ENCODE measurements at places on chromosomes 11 and 22.
A peak's percentile ranks its signal among the peaks of the same experiment; 100 is the strongest.

DNA sequence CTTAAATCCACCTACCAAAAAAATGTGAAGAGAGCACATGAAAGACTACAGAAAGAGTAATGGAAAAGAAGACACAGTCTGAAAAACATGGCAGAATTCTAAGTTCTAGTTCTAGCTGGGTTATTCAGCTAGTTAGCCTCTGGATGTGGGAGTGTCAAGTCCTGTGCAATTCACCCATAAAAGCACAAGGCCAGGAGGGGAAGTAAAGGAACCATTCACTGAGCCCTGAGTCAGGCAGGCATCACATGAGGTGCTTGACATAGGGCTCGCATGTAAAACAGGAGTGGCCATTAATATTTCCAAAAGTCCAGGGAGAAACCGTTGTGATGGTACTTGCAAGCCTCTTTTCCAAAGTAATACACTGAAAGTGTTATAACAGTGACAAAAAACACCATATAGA, 103.7 kb downstream of the GAB2 start:
- DNase-seq: no peak

DNA sequence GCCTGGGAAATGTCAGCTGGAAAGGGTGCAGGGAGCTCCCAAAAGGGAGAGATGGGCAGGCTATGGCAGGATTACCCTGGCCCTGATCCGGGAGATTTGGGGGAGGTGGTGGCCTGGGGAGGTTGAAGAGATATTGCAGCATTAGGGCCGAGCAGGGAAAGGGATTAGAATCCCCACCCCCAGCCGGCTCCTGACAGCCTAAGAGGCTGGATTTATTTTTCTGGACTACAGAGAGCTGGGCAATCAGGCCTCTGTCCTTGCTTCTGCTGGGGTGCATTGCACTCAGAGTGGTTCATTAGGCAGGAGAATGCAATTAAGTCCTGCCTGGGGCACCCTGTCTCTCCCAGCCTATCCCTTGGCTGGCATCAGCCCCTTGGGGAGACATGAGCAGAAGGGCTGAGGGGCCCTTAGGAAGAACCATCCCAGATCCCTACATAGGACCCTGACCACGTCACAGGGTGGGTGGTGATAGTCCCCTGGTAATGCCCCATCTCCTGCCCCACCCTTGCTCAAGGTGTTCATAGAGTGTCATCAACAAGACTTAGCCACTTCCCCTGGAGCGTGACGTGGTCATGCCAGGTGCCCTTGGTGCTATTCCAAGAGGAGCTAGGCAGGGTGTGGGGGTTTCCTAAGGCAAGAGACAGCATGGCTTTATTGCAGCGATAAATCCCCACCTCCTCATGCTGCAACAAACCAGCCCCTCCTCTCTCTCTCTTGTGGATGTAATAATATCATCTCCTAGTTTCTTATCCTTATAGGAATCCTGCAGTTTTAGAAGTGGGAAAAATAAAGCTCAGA, 38.4 kb upstream of the KLHL35 start:
- DNase-seq: no peak

GRCh38 chr11:70745941-70746340, 347.6 kb downstream of the CTTN start:
- no peak for DNase-seq

- DNase-seq: no peak
Observed at GRCh38 chr22:17162731-17163130, 3.7 kb upstream of the HDHD5 start.

GRCh38 chr11:11387622-11388305, 34.7 kb upstream of the CSNK2A3 start:
- DNase-seq: no peak

DNA sequence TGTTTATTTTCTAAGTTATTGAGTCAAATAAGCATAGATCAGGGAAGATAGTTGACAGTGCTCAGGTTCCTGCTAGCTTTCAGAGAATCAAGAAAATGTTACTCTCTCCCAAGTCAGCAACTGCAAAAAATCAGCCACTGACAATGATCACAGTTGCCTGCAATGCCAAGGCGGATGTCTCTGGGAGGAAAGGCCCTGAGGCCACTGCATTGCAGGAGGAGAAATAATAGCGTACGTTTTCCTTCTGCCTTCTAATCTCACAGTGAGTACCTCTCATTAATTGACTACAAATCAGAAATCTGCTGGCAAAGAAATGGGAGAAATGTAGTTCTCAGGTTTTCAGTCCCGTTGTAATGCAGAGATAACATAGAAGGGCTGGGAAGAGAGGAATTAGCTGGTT, 54.0 kb upstream of the SPON1 start:
- no peak for DNase-seq

DNA sequence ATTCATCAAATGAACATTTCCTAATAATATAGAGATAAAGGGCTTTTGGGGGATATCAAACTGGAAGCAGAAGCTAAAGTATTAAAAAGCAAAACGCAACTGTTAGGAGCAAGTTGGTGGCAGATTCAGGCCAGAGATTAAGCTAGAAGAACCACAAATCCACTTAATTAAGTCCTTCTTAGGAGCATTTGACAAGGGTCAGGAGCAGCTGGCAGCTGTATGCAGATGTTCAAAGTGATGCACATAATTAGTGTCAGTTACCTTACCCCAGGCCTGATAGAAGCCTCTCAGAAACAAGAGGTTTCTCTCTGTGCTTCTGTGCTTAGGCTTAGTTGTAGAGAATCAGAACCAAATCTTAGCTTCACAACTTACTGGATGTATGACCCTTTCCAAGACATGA, 546.5 kb upstream of the ANO5 start:
- DNase-seq: no peak

DNA sequence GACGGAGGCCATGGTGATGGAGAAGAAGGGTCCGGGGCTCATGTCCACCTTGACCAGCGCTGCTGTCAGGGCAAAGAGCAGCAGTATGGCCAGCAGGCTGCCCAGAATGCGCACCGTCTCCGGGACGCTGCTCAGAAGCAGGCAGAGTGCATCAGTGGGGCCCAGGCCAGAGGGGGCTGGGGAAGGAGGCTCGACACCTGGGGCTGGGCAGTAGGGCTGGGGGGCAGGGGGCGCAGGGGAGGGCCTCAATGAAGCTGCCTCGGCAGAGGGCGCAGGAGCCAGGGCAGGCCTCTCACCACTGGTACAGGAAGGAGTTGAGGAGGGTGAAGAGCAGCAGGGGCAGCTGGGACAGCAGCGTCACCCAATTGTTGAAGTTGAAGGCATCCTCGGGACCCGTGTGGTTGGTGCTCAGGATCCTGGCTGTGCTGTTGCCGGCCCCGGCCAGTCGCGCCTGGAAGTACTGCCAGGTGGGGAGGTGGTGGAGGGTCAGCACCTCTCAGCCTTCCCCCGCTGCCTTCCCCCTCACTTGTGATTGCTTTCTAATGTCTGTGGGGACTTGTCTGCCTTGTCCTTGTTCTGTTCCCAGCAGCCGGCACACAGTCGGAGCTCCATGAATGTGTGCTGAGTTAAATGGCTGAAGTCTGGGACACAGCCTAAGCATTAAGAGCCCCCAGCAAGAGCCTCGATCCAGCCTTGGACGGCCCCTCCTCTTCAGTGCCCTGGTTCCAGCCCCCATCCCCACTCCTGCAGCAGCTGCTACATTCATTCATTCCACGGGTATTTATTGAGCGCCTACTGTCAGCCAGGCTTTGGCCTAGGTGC, 2.3 kb downstream of the SLC29A2 start:
- DNase-seq: no peak

GRCh38 chr11:16111690-16112089, 244.7 kb downstream of the SOX6 start:
- no peak for DNase-seq

DNA sequence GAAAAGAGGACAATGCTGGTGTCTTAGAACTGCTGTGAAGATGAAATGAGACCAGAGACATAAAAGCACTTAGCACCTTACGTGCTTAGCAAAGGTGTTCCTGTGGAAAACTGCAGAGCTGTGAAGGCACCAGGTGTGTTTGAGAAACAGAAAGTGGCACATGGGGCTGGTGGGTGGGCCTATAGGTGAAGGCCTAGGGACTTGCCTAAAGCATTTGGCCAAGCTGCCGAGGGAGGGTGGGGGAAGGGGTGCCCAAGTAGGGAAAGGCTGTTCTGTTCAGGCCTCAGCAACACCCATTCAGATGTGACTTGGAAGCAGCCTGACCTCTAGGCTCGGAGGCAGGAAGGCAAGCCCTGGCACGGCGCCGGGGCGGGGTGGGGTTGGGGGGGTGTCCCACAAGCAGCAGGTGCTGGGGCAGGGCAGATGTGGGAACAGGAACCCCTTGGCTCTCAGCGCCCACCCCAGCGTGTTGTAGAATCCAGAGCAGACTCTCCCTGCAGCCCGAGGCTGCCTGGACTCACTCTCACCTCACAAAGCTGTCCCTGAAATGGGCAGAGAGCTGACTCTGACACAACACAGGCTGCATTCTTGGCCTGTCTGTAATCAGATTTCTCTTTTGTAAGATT, 366.7 kb upstream of the NARS2 start:
- DNase-seq: no peak

DNA sequence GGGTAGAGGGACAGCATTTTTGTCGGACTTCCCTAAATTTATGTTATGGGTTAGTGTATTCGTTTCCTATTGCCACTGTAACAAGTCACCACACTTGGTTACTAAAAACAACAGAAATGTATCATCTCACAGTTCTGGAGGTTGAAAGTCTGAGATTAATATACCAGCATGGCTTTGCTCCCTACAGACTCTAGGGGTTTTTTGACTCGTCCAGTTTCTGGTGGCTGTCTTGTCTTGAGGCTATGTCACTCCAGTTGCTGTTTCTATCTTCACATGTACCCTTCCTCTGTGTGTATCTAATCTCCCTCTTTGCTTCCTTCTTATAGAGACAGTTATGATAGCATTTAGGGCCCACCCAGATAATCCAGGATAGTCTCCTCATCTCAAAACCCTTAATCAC, 9.1 kb upstream of the CCDC179 start:
- DNase-seq: no peak

- no peak for DNase-seq
Observed at GRCh38 chr22:31106731-31107177, 614 bp downstream of the SELENOM start.

DNA sequence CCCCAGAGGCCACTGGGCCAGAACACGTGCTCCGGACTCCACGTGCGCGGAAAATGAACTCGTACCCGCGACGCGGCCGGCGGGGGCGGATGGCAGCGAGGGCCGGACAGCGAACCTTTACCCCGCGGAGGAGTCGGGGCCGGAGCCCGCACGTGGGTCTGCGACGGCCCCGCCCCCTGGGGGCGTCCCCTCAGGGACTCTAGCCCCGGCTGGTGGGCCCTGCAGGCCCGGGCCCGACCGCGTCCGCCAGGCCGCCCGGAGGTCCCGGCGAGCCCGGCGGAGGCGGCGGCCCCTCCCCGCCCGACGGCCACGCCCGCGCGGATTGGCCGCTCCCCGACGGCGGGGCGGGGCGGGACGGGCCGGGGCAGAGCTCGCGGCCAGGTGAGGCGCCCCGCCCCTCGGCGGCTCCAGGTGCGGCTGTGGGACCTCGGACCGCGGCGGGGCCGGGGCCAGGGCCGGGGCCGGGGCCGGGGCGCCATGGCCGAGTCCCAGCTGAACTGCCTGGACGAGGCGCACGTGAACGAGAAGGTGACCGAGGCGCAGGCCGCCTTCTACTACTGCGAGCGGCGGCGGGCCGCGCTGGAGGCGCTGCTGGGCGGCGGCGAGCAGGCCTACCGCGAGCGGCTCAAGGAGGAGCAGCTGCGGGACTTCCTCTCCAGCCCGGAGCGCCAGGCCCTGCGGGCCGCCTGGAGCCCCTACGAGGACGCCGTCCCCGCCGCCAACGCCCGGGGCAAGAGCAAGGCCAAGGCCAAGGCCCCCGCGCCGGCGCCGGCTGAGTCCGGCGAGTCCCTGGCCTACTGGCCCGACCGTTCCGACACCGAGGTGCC, at the start of gene FAM83F:
Gene FAM83F (plus strand): TSS at position 389 of the 827 bp plus-strand sequence. CDS start 89 bp downstream, at position 478.
- peak; percentile 22 for DNase-seq

- no peak for DNase-seq
Observed at GRCh38 chr22:27663812-27664211, 137.7 kb downstream of the MN1 start.

DNA sequence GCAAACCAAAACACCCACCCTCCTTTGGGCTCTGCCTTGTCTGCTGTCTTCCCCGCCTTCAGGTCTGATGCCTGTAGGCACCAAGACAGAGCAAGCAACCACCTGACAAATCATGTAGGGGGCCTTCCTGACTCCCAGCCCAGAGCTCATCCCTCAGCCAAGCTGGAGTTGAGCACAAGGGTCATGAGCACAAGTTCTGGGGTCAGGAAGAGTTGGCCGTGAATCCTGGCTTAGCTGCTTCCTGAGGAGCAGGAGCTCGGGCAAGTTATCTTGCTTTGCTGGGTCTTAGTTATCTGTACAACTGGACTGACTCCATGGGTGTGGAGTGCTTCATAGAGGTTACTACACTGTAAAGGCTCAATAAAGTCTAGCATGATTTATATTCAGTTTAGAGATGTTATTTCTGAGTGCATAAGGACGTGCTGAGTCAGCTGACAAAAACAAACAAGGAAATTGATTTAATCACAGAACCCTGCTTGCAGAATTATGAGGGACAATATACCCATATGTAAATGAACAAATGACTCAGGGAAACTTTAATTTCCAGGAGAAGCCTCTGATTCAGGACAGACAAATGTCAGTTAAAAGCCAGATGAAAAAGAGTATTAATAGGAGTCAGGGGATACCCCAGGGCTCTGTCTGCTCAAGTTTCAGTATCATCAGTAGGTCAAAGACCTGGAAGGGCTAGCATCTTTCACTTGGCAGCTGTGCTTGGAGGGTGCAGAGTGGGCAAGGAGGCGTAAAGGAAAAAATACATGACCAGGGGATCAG, 15.0 kb upstream of the APOA1 start:
- peak; percentile 21 for DNase-seq

- DNase-seq: peak; percentile 94
Observed at GRCh38 chr22:45553351-45554039, 50.8 kb downstream of the FBLN1 start.

- no peak for DNase-seq
Observed at GRCh38 chr22:43392385-43392989, 19.3 kb upstream of the MPPED1 start.

DNA sequence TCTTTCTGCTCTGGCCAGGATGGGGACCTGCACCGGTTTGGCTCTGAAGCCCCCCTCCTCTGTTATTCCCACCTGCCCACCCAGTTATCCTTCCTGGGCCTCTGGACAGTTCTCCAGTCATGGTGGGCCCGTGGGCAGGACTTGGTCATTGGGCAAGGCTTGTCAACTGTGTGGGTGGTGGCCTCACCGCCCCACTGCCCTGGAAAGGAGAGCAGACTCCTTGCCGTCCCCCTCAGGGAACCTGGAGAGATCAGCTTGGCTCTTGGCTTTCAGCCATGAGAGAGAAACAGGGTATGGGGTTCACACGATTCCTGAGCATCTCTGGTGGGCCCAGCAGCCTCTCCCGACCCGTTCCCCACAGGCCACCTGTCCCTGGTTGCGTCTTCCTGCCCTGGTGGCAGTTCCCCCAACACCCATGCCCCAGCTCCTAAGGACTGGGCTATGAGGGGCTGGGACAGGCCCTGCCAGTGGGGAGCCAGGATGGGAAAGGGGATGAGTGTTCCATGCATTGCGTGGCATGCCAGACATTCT, 92.3 kb downstream of the MORC2 start:
- DNase-seq: no peak

GRCh38 chr11:103953797-103954486, 82.5 kb upstream of the DDI1 start:
- DNase-seq: no peak
